Activated CD4-positive, alpha-beta memory T cell treated with anti-CD3 and anti-CD28 coated beads for 36 hours (primary cell): ENCODE measurements at places on chromosomes 2 and 18. TPM values are rescaled to one million over a fixed set of nuclear protein-coding genes. Genes with fewer than 3 reads are reported as not detected.

GRCh38 chr2:96804986-96805385 lies 11.1 kb upstream of the CNNM3 start:
- H3K36me3 ChIP-seq: peaks cover 1% of the 10 kb centered on the region
- H3K4me3 ChIP-seq: no peak overlapping the region
- no peak overlapping the region for H3K27ac ChIP-seq
- no peak for DNase-seq
- peaks cover 13% of the 10 kb centered on the region for H3K4me1 ChIP-seq

- no peaks in the 10 kb centered on the region for H3K36me3 ChIP-seq
- no peaks in the 10 kb centered on the region for H3K27me3 ChIP-seq
- H3K4me3 ChIP-seq: no peak overlapping the region
- H3K4me1 ChIP-seq: no peaks in the 10 kb centered on the region
- no peak for DNase-seq
- no peak overlapping the region for H3K27ac ChIP-seq
Observed at GRCh38 chr2:33467413-33467812, 9.0 kb upstream of the RASGRP3 start.

- peaks cover 33% of the 10 kb centered on the region for H3K4me1 ChIP-seq
- H3K27me3 ChIP-seq: no peaks in the 10 kb centered on the region
- peaks cover 33% of the 10 kb centered on the region for H3K36me3 ChIP-seq
- no peak for DNase-seq
- H3K27ac ChIP-seq: no peak overlapping the region
- H3K4me3 ChIP-seq: no peak overlapping the region
Observed at GRCh38 chr18:62281684-62282083, 43.4 kb upstream of the TNFRSF11A start.

CRYGD gene
- total RNA-seq: not detected

GNAL gene
- total RNA-seq: not detected

DNA sequence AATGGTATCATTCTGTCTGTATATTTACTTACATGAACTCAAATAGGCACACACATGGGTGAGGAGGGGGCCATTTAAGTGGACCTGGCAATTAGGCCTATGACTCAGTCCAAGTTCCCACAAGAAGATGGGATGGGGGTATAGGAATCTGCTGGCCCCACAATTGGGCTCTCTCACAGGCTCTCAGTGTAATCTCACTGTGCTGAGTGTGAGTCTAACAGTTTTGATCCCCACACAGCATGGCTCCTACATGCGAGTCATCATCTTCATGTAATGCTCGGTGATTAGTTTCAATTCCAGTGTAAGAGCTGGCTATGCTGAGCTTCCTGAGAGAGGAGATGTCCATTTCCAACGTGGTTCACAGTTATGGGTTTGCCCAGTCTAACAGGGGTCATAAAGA lies 114.0 kb downstream of the GATA6 start:
- peaks cover 9% of the 10 kb centered on the region for H3K4me1 ChIP-seq
- no peak overlapping the region for H3K4me3 ChIP-seq
- H3K27ac ChIP-seq: peak overlapping the region; percentile 73
- H3K36me3 ChIP-seq: no peaks in the 10 kb centered on the region

DNA sequence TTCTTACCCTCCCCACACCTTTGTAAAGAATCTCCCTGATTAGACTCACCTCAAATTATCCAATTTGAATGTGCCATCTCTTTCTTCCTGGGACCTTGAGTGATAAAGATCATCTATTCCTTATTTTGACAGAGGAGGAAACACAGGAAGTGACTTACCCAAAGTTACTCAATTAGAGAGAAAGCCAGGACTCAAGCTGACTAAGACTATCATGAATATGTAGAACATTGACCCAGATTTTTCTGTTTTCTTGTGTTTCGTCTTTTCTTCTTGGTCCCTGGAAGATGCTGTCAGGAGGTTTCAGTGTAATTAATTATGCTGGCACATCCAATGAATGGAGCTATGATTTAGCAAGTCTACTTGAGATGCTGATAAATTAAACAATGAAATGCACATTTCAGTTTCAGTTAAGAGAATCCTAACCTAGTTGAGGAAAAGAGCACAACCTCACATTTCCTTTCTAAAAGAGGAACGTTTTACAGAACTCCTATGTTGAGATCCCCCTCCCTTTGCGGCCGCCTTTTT lies 380.4 kb downstream of the CLIP4 start:
- H3K4me1 ChIP-seq: peaks cover 5% of the 10 kb centered on the region
- no peak overlapping the region for H3K4me3 ChIP-seq
- no peaks in the 10 kb centered on the region for H3K36me3 ChIP-seq

- H3K27ac ChIP-seq: no peak overlapping the region
- peaks cover 17% of the 10 kb centered on the region for H3K4me1 ChIP-seq
- no peak overlapping the region for H3K4me3 ChIP-seq
- H3K36me3 ChIP-seq: no peaks in the 10 kb centered on the region
- no peak for DNase-seq
Observed at GRCh38 chr2:44929735-44930273, 11.7 kb upstream of the SIX3 start.

- no peak for DNase-seq
- H3K27ac ChIP-seq: no peak overlapping the region
- no peak overlapping the region for H3K4me3 ChIP-seq
- H3K27me3 ChIP-seq: peaks cover 6% of the 10 kb centered on the region
- no peaks in the 10 kb centered on the region for H3K4me1 ChIP-seq
- H3K36me3 ChIP-seq: no peaks in the 10 kb centered on the region
Observed at GRCh38 chr2:179274749-179275148, 10.1 kb upstream of the SESTD1 start.

DNA sequence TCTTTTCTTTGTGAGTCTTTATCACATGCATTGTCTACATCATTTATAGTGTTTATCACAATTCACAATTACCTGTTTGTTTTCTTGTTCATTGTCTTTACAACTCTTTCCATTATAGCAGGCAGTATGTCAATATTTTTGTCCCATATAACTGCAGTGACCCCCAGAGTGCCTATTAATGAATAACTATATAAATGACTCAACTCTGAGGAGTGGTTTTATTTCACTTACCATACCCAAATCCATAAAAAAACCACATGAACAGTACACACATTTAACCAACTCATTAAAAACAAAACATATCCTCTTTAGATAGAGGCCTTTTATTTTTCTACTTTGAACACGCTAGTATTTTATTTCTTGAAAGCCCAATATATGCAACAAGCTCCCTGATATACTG lies 1419.1 kb upstream of the NXPH2 start:
- DNase-seq: no peak
- H3K4me1 ChIP-seq: no peaks in the 10 kb centered on the region
- no peaks in the 10 kb centered on the region for H3K36me3 ChIP-seq
- H3K27me3 ChIP-seq: no peaks in the 10 kb centered on the region
- no peak overlapping the region for H3K27ac ChIP-seq

DNA sequence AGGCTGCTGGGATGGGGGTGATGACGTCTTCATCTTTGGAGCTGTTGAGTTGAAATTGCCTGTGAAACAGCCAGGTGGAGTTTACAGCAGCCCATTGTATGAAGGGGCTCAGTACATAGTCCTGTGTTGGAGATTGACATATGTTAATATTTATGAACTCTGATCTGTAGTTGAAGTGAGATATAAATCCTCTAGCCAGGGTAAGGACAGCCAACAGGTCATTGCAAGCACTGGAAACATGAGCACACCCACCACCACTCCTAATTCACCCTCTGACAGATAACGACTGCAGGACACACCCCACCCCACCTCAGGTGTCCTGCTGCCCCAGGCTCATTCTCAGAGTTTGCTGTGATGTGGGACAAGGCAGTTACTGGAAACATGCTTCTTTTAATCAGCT lies 112.4 kb upstream of the TRIB2 start:
- no peak overlapping the region for H3K27ac ChIP-seq
- no peak overlapping the region for H3K4me3 ChIP-seq
- no peak for DNase-seq
- H3K36me3 ChIP-seq: no peaks in the 10 kb centered on the region
